ENCODE measurements at places on chromosomes 5 and 9.

DNA sequence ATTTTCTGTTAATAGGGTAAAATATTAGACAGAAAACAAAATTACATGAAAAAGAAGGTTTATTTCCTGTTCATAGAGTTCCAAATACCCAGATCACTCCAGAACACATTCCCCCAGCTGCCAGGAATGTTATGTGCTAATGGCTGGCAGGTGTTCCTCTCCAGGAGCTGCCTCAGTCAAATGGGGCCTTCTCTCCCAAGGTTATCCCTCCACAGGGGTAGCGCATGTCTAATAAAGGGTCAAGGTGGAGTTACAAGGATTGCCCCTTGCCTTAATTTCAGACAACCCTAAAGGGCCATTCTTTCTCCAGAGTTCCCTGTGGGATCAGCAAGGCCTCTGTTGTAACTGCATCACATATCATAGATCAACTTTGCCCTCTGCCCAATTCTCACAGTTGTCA, 148.6 kb upstream of the PLPPR1 start:
- no peak for DNase-seq

GRCh38 chr5:178291969-178292825, 59.6 kb upstream of the PHYKPL start:
- no peak for DNase-seq

GRCh38 chr5:31825518-31826068, 186.7 kb downstream of the PDZD2 start:
- peak; percentile 16 for DNase-seq

- DNase-seq, result no peak
Measured at GRCh38 chr5:152811988-152812387, 406.9 kb upstream of the NMUR2 start.

- no peak for DNase-seq
Measured at GRCh38 chr5:302966-303365, 18.5 kb upstream of the AHRR start.

GRCh38 chr9:89680547-89681467, 76.0 kb downstream of the GADD45G start:
- DNase-seq, result no peak

DNA sequence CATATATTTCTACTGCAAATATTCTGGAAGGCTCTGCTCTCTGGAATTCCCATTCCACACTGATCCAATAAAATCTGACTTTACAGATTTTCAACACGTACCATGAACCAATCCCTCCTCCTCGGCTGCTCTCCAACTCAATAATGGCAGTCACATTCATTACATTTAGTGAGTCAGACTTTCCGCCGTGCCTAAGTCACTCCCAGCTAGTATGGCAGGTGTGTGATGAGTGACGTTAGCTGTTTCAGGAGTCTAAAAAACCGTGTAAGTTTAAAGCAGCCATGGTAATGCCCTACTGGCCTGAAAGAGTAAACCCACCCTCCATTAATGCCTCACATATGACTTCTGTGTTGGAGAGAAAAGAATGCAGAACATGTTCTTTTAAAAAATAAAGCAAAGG, 3.3 kb downstream of the FBN2 start:
- DNase-seq, result no peak

DNA sequence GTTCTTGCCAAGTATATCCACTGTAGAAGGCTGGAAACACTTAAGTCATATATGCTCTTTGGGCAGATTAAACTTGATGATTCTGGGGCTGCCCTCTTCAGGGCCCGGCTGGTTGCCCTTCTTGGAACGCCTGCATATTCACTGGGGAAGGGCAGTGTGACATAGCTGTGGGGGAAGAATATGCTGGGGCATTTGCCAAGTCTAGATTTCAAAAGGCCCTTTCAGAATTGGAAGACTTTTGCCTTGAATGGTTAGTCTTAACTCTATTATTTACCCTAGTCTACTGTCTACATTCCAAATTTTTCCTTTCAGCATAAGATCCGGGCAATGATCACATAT, 161.2 kb upstream of the PITX1 start:
- no peak for DNase-seq

DNA sequence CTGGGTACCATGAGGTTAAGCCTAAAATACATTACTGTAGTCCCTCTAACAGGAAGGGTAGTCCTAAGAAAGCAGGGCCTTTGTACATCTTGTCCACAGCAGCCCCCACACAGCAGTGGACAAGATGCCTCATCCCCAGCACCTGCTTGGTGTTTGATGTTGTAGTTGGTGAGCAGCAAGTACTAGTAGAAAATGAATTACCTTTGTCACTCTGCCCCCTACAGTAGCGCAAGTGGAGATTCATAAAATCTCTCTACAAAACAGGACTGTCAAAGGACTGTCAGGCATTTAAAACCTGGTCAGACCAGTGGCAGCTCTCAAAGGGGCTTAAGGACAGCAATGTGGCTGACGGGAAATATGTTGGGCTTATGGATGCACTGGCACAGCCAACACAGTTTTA, 122.5 kb downstream of the TMEM174 start:
- no peak for DNase-seq

DNA sequence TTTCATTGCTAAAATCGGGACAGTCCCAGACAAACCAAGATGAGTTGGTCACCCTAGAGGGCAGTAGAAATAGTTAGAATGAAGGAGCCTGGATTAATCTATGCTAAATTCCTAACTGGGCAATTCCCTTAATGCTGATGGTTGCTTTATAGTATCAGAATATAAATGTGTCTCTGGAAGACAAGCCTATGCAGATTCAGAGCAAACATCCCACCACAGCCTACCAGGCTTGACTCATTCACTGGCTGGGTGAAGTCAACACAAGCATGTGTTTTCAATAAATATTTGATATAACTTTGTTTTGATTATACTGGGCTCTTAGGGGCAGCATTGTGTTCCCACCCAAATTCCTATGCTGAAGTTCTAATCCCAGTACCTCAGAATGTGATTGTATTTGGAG, 79.3 kb downstream of the RMI1 start:
- no peak for DNase-seq

- DNase-seq, result no peak
Measured at GRCh38 chr5:9924614-9925013, 294.5 kb upstream of the TAS2R1 start.

- no peak for DNase-seq
Measured at GRCh38 chr5:316210-317085, 5.1 kb upstream of the AHRR start.

DNA sequence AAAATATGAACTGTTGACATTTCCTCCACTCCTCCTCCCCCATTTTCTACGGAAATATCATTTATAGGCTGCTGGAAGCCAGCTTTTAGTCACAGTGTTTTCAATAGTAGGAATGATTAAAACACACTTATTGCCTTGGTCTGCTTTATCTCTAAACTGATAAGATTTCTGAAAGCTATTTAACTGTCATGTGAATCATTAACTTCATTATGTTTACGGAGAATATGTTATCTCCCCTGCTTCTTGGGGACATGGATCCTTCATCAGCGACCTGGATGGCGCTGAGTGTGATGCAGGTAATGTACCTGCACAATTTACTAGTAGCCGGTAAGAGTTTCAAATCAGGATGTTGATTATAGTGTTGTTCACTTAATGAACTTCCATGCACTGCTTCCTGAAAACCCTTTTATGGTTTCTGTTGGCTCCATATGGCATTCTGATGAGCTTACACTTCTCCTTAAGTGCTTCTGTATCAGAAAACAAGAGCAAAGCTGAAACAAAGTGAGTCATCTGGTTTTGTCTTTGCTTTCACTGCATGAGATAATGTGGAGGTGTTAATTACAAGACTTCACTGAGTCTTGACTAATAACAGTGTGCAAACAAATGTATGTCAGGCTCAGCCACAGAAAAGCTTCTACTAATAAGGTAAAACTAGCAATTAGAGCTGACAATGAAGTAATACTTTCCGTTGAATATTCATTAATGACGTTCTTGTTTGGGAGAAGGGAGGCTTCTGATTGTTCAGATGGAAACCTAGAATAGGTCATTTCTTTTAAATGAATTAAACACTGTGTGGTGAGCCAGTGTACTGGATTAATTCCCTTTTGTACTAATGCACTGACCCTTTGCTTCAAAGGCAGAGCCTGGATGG, 162.4 kb upstream of the ZNF608 start:
- DNase-seq, result peak; percentile 28

GRCh38 chr9:133382507-133383141, 6.5 kb downstream of the STKLD1 start:
- DNase-seq, result no peak

DNA sequence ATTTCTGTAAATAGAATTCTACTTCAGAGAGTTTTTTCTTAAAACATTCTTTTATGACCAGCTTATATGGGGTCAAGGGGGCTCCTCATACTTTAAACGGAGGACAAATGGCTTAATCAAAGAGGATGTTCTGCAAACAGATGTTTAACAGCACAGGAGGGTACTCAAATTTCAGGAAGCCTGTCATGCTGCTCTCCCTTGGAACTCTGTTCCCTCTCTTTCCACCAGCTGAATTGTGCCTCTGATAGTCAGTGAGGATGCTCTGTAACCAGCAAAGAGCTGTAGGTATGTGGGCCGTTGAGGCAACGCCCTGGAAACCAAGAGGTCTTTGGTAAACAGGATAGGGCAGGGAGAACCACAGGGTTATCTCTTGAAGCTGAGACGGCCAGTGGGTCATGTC, 161.1 kb downstream of the C5orf15 start:
- no peak for DNase-seq

GRCh38 chr9:36392489-36392888, 7.6 kb downstream of the RNF38 start:
- DNase-seq, result no peak

DNA sequence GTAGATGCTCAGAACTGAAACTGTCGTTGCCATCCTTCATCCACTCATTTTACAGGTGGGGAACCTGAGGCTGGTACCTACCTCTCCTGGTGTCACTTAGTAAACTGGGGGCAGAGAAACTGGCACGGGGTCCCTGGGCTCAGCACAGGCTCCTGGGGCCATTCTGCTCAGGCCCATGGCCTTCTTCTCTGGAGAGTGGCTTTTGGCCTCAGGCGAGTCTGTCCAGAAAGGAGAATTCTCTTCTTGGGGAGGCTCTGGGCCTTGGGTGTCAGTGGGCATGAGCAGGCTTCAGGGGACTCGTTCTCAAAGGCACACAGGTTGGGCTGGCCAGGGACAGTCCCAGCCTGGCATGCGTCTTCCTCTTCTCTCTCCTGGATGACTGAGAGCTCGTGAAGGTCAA, 24.6 kb downstream of the COL5A1 start:
- DNase-seq, result no peak

DNA sequence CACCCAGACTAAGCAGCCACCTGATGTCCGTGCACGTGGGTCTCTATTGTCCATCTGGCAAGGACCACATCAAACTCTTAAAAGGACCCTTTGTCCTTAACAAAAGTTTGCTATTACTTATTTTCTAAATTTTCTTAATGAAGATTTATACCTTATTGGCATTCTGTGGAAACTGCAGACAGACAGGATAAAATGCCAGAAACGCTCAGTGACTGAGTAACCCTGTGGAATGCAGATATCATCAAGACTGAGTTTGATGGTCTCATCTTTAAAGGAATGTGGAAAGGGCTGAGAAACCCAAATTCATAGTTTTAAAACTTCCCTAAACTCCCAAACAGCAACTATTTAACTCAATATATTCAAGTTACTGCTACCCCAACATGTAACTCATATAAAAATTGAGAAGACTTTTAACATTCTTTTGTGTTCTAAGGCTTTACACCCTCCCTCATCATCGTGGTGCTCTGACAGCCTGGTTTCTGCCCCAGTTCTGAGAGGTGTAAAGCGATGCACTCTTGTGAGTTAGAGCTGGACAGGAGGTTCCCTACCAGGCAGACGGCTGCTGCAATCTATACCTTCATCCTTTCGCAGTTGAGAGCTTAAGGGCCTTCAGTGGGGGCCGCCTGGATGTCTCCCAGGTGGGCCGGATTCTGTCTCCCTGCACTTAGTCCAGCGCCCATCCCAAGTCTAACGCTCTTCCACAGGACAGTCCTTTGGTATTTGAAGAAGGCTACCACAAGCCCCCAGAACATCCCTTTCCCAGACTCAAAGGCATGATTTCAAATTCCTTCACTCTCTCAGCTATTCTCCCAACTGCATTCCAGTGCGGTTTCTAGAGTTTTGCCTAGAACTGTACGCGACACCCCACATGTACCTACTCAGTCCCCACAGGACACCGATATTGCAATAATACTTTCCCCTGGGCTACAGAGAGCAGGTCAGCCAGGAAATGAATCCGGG, 68.9 kb downstream of the DAP start:
- DNase-seq, result no peak

- peak; percentile 46 for DNase-seq
Measured at GRCh38 chr9:76887003-76887821, 18.7 kb downstream of the PRUNE2 start.

DNA sequence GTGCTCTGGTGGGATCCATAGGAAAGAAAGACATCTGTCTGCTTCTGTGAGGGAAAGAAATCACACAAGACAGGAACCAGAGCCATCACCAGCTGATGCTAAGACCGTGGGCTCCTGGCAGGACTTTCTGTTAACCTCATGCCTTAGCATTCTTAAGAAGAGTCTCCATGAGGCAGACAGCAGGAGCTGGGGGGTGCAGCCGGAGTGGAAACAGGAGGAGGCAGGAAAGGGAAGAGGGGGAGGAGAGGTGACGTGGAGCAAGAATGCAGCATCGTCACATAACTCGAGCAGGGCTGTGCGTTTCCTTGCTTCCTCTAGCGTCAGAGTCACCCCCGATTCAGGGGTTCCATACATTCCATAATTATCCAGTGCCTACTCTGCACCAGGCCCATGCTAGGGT, 53.6 kb downstream of the ERGIC1 start:
- DNase-seq, result no peak

DNA sequence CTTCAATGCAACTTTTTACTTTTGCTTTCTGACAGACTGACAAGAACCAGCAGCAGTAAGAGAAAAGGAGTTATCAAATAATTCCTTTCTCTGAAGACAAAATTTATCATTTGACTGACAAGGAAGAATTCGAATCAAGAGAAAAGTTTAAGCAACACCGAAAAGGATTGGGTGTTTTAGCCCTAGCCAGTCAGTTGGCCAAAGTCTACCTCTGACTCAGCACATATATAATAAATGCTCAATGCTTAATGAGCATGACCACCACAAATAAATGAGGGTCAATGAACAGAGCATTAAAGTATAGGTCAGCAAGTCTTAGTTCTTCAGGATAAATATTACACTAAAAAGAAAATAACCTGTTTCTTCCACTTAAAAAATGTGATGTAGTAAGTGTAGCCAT, 1603.5 kb upstream of the C9orf72 start:
- no peak for DNase-seq

DNA sequence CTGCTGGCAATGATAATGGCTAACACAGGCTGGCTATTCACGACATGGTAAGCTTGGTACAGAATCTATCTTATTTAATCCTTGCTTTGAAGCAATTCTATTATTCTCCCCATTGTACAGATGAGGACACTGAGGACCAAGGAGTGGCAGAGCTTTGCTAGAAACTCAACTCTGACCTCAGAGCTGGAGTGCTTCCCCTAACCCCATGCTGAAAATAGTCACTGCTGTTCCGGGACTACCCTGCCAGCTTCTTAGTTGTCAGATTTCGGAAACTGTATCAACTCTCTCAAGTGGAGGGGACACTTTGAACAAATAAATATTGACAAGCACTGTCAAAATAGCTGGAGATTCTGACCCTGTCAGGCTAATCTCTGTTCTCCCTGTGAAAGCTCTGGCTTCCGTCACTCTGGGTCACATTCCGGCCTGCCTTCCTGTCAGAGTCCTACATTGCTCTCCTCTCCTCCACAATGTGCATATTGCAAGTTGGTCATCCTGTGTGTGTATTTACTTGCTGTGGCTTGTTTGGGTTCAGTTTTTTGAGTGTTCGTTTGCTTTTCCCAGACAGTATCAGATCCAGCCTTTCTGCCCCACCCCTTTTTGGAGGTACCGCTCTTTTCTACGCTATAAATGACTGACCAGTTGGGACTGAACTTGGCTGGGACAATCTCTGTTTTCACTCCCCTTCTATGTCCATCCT, 134.3 kb upstream of the MAP1B start:
- no peak for DNase-seq
